ENCODE measurements at places on chromosomes 11 and 22.

DNA sequence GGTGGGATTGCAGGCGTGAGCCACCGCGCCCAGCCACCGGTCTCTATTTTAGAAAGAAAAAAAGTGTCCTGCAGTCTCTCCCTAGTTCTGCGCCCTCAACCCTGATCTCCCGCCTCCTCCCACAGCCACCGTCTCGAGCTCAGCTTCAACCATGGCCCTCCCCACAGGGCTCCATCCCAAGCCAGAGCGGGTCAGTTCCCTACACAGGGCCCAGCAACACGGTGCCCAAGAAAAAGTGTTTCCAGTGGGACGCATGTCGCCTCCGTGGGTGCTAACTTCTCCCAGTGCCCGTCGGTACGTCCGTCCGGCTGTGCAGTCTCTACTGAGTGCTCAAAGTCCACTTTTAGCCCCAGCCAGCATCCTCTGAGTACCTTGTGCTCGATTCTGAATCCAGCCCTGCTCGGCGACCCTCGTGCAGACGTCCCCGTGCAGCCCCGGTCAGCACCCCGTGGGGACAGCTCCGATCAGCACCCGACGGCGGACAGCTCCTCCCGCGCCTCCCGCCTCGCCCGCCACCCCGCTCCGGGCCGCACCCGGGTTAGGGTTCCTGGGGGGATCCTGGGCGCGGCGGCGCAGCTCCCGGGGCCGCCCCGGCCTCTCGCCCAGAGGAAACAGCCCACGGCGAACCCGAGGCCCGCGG lies 657 bp upstream of the MAPK8IP2 start:
- DNase-seq: no peak

DNA sequence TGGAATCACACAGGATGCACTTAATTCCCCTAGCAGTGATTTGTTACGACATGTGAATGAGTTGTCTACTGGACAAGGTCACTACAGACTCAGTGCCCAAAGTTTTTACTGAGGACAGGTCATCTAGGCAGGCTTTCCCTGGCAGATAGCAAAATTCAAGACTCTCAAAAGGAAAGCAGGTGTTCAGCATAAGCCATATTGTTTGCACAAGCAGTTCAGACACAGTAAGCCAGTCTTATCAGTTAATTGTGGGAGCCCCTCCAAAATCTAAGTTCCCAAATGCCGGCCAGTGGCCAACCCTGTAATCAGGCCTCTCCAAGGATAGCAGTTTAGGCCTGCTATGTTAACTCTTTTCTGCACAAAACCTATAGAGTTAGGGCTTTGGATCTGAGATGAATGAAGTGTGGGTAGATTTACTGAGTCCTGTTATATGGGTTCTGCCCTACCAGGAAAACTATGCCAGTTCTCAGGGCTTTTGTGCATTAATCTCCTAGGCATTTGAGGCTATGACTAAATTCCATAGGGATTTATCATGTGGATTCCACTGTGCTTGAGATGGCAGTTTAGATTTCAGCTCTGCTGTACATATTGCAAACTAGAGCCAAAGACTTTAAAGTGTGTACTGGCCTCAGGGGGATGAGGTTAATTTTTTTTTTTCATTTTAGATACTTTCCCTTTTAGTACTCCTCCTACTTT lies 4.8 kb upstream of the ARHGEF12 start:
- no peak for DNase-seq

- DNase-seq: no peak
Observed at GRCh38 chr11:102727890-102728289, 3.1 kb upstream of the MMP8 start.

DNA sequence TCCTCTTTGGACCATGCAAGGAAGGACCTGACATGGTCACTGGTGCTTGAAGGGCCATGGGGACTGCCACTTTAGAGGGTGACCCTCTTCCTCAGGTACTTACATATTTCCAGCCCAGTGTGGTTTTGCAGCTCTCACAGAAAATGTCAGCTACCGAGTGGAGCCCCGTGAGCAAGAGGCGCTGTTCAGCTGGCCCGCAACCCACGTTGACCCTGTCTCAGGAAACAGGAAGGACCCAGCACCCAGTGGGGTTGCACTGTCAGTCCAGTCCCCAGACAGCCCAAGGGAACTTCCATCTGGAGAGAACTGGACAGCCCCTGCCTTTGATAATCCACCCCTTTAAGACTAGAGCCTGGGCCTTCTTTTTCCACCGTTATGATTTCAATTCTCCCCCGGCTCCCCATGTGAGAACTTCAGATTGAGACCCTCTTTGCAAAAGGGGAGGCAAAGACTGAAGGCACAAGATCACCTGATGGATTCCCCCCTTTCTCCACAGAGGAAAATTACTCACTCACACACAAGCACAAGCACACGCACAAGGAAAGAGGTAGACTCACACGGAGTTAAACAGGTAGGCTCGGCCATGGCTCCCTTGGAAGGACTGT lies 3.4 kb downstream of the YPEL4 start:
- no peak for DNase-seq

- no peak for DNase-seq
Observed at GRCh38 chr11:65744026-65744698, 23.6 kb upstream of the RNASEH2C start.

GRCh38 chr22:19664406-19664805 lies 49.9 kb upstream of the SEPTIN5 start:
- no peak for DNase-seq

GRCh38 chr11:117083011-117083935 lies 15.0 kb downstream of the SIK3 start:
- no peak for DNase-seq

GRCh38 chr11:44899959-44900358 lies 50.7 kb downstream of the TP53I11 start:
- no peak for DNase-seq

GRCh38 chr22:37659897-37660708 lies 1.6 kb downstream of the PDXP start:
- DNase-seq: no peak

- DNase-seq: no peak
Observed at GRCh38 chr22:39663751-39664150, 93.2 kb downstream of the CACNA1I start.

Measured in anterior cingulate cortex (tissue), 58 donors.